ENCODE measurements at places on chromosomes 2 and 18.

DNA sequence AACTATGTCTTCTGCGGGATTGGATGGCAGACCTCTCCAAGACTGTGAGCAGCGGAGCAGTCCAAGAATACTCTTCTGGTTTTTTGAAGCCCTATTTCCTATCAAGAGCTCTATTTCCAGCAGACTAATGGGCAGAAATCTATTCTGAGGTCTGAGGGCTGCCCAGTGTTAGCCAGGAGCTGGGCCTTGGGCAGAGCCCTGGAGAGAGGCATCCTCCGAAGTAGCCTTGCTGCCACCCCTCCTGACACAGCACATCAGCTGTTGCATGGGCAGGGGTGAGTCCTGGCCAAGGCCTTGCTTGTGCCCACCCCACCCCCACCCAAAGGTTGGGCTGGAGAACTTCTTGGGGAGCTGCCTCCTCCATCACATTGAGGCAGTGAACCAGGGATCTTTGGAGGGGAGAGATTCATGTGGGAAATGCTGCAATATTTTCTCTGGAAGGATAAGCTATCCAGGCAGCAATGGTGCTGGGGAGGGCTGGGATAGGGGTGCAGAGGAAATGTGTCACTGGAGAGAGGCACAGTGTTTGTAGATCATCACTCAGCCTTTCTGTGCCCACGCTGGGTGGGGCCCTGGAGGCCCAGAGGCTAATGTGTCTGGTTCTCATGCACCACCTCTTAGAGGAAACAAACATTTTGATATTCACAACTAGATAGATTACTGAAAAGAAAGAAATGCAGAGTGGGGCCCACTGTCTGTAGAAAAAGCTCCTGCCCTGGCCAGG is 104.7 kb downstream of the VSNL1 start:
- no peak for DNase-seq

DNA sequence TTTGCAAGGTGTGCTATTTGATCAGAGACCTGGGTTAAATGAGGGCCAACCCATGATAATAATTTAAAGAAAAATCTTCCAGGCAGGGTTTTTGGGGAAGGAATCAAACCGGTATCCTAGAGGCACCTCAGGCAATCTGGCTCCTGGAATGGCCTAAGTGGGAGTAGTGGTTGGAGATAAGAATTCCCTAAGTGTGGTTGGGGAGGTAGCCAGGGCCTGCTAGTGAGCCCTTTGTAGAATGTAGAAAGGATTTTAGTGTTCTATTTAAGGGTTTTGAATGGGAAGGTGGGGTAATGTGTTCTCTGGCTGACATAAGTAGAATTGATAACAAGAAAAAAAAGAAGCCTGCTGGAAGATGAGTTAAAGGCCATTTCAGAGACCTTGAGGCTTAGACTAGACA is 422.2 kb downstream of the XIRP2 start:
- no peak for DNase-seq

DNA sequence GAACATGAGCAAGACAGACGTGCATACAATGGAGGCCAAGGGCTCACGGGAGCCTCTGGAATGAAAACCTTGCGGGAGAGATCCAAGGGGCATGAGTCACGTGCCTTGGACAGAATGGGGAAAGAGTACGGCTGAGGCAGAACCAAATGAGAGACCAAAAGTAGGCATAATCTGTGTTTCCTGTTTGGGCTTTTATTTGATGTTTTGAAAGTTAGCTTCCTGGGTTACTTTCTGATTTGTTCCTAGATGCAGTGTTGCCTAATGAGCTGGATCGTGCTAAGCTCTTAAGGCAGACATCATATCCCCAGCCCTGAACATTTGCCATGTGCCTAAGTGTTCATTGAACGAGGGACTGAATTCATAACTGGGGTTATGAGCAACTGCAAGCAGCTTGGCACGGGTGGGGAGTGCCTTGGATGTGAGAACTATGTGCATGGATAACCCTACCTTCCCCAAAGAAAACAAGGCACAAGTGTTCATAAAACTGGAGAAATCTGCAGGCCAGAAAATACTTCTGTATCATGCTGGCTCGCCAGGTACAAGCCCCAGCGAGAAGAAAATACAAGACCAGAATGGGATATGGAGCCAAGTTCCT is 60.3 kb upstream of the RPL31 start:
- peak; percentile 10 for DNase-seq

DNA sequence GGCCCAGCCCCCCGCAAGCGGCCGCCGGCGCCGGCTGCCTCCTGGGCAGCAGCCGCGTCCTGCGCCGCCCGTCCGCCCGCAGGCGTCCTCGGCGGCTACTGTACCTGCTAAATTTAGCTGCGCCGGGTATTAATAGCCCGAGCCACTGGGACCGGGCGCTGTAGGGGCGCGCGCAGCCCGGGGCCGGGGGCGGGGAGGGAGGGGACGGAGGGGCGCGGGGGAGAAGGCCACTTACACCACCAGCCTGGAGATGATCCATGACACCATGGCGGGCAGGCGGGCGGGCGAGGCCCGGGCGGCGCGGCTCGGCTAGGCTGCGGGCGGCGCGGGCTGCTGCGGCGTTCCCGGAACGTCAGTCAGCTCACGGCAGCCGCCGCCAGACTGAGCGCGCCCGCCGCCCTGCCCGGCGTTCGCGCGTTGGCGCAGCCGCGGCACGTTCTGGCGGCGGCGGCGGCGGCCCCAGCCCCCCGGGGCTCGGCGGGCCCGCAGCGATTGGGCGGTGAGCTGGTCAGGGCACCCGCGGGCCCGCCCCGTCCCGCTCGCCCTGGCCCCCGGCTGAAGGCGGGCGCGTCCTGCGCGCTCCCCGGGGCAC is at the start of gene REEP1:
REEP1 (minus strand) TSS at position 383 of the 592 bp plus-strand sequence; CDS start at position 267, 116 bp downstream.
- no peak for DNase-seq
